ENCODE measurements at places on chromosomes 11 and 22.

- no peak for DNase-seq
These were observed 7.2 kb upstream of the TPCN2 start for GRCh38 chr11:69041516-69041915.

DNA sequence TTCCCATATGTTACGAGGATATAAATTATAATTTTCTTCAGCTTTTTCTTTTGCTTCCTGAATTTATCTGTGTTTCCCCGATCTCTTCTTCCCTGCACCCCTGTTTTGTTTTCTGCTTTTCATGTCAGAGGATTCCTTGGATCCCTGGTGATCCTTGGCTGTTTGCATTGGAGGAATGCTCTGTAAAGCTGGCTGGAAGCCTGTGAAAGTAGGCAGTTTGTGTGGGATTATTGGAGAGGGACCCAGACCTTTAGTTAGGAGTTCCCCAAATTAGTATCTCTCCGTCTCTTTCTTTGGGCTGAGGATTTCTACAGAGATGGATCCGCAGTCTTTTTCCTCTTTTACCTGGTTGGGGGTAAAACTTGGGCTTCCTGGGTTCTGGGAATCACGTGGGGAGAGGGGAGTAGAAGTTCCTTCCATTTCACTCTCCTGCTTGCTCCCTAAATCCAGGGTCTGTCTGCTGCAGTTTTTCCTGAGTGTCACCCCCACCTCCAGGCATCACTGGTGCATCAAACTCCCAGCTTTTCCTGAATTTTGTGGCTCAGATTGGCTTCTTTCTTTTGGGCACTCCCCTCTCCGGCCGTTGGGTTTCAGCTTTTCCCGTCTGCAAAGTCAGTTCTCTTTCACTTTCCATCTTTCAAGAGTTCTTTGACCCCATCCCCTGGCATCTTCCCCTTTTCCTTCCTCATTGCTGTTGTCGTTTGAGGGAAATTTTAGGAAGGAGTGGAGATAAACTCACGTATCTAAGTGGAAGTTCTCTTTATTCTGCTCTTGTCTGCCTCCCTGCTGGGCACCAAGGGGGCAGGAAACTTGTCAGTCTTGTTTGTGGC, 79.1 kb upstream of the ALX4 start:
- DNase-seq, result no peak

DNA sequence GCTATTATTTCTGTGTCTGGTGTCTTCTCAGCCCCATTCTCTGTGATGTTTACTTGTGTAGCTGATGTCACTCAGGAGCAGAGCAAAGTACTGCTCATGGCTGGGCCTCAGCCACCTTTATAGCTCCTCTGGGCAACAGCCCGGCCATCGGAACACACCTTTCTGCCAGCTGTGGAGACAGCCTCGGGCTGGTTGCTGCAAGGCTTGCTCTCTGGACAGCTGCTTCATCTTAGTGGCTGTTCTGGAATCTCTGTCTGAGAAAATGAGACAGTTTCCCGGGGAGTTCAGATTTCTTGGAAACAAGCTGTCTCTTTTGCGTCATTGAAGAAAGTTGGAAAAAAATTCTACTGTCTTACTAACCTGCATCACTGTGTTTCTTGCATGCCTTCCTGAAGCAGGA, 20.0 kb downstream of the THY1 start:
- no peak for DNase-seq

- DNase-seq, result no peak
These were observed 1.9 kb upstream of the RFPL3 start for GRCh38 chr22:32355760-32356159.

DNA sequence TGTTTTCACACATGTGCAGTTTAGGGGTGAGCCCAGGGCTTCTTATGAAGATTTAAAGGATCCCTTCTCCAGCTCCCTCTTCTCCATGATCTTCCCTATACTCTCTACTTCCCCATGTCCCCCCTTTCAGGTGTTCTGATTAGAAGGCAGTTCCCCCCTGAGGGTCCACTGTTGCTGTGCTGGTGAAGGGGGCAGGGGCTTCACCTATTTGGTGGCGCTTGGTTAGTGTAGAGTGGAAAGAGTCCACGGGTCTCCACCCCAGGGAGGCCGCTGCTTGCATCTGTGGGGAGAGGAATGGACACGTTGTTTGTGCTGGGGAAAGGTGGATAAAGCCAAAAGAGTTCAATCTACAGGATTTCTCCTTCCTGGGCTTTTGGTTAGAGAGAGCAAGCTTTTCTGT, 49.3 kb downstream of the BCR start:
- DNase-seq, result no peak

DNA sequence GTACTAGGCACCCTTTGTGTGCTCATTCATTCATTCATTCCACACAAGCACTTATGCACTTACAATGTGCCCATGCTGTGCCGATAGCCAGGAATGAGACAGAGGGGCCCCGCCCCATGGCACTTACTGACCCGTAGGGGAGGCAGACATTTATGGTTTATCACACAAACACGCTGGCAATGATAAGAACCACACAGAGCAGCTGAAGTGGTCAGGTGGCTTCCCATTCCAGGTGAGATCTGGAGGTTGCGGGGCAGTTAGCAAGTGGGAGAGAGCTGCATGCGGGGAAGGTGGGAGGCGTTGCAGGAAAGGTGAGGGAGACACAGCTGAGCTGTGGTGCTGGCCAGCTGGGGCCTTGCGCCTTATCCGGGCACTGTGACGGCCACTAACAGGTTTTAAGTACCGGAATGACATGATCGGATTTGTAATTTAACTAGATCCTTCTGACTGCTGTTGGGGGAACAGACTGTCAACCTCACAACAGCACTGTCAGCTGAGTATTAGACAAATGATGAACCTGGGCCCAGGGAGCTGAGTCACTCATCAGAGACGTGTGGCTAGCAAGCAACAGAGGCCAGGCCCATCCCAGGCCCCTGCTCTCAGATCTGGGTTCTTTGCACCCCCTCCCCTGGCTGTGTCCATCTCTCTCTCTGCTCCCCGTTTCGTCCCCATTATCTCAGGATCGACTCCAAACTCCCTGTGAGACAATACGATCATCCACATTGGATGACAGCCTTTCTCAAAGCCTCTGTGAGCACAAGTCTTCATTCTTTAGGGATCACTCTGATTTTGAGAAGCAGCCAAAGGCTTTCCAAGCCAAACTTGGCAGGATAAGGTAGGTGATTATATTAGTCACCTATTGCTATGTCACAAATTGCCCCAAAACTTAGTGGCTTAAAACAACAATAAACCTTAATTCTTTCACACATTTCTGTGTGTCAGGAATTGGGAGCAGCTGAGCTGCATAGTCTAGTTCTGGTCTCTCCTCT, 28.4 kb downstream of the RASD2 start:
- DNase-seq, result no peak

DNA sequence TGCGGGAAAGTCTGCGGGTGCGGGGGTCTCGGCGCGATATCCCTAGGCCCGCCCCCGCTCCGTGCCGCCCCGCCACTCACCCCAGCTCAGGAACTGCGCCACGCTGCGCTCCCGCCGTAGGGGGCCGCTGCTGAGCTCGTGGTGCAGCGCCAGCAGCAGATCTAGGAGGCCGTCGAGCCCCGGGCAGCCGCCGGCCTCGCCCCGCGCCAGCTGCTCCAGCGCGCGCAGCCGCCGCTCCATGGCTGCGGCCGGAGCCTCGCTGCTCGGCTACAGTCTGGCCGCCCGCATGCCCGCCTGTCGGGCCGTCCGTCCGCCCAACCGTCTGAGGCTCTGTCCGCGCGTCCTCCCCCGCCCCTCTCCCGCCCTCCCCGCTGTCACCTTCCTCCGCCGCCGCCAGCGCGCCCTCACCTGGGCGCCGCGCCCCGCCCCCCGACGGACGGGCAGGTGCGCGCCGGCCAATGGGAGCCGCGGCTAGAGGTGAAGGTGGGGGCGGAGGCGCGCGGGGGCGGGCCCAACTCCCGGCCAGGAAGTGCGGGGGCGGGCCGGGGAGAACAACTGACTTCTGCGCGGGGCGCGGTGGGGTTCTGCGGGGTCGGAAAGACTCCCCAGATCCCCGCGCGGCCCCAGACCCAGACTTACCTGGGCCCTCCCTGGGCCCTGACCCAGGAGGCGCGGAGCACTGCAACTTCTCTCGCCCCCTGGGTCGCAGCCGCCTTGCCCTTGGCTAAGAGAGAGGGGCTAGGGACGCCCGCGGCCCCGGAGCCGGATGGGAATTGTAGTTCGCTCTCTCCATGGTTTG, at the start of gene CDC42BPG:
TSS of gene CDC42BPG (minus strand) at position 324 of the 799 bp plus-strand sequence. CDS start at position 240, 84 bp downstream.
- peak; percentile 57 for DNase-seq

GRCh38 chr22:36296690-36297089, 43.8 kb downstream of the APOL1 start:
- no peak for DNase-seq

DNA sequence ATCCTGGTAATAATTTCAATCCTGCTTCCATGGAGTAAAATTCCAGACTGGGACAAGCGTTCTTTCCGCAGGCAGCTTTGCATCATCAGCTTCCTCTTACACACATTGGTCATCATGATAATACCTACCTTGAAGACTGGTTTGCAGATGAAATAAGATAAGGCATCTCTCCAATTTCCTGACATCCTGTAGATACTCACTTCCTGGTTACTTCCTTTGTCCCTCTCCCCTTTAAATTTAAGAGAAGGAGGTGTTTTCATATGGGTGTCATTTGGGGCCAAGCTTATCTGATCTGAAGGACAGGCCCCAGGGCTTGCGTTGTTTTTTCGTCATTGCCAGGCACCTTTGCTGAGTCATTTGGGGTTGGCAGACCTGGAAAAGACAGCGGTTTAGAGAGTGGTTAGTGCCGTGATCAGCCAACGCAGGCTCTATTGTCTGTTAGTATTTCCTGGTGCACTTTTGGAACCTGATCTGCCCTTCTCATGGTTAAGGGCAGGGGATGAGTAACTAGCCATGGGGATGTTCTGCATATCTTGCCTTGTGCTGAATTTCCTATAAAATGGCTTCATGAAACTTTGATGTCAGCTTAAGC, 24.1 kb downstream of the GRAMD1B start:
- peak; percentile 61 for DNase-seq

- DNase-seq, result no peak
These were observed 12.1 kb upstream of the FCHSD2 start for GRCh38 chr11:73154178-73154577.

GRCh38 chr22:42270176-42270509, 310 bp downstream of the TCF20 start:
- no peak for DNase-seq

DNA sequence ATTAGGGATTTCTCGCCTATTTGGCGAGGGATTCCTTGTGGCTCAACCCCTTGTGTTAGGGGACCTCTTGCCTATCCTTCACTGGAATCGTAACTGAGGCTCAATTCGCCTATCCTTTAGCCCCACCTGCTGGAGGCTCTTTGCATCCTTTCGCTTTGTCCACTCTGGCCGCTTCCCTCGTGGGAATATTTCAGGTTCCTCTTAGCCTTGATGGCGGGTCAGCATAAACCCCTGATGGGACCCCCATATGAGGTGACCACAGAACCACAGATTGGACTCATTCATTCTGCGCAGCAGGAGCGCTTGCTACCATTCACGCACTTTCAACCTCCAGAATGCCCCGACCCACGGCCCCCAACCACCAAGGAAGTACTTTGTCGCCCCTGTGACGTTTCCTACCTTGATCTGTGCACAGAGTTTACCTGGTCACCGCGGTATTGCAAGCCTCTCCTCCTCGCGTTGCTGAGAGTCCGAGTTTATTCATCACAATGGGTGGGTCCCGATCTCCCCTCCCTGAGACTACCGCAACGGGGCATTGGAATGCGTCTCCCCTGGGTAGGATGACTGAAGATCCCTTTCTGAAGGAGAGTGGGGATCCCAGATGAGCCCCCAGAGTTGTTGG, at the start of gene OR52N2:
TSS of gene OR52N2 (plus strand) at position 425 of the 622 bp plus-strand sequence. CDS start 11,412 bp downstream, outside the sequence.
- DNase-seq, result peak; percentile 53

DNA sequence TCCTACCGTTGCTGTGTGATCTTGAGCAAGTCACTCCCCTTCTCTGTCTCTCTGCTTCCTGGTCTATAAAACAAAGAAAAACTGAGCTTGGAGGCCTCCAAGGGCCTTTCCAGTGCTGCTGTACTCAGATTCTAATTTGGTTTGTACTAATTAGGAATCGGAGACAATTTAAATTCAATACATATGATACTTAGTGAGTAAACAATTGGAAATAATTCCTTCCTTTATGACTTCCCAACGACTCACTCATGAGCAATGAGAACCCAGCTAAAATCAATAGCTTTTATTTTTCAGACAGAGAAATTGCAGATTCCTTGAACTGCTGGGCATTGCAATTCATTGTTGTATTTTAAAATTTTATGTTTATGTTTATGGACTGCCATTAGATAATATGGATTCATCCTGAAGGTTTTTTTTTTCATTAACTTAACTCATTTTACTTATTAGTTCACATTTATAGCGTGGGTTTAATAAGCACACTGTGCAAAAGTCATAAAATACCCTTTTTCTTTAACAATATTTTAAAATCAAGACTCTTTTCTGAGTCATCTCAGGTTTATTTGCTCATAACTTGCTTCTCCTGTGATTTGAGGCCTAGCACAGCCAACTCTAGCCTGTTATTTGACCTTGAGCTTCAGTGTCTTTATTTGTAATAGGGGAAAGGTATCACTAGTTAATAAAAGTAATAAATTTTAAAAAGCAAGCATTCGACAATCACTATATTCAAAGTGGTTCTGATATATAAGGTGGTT, 95.8 kb downstream of the TP53I11 start:
- no peak for DNase-seq

GRCh38 chr11:18172666-18173065, at the start of gene MRGPRX4:
Gene MRGPRX4, plus strand, starts transcription at chr11:18172837. Its CDS starts 420 bp downstream, at chr11:18173257.
- no peak for DNase-seq

- DNase-seq, result no peak
These were observed 89.9 kb upstream of the LDLRAD3 start for GRCh38 chr11:35853971-35854370.

GRCh38 chr22:43319661-43320486, 23.3 kb downstream of the SCUBE1 start:
- no peak for DNase-seq

- no peak for DNase-seq
These were observed 349.1 kb upstream of the PITPNB start for GRCh38 chr22:28268171-28268570.

DNA sequence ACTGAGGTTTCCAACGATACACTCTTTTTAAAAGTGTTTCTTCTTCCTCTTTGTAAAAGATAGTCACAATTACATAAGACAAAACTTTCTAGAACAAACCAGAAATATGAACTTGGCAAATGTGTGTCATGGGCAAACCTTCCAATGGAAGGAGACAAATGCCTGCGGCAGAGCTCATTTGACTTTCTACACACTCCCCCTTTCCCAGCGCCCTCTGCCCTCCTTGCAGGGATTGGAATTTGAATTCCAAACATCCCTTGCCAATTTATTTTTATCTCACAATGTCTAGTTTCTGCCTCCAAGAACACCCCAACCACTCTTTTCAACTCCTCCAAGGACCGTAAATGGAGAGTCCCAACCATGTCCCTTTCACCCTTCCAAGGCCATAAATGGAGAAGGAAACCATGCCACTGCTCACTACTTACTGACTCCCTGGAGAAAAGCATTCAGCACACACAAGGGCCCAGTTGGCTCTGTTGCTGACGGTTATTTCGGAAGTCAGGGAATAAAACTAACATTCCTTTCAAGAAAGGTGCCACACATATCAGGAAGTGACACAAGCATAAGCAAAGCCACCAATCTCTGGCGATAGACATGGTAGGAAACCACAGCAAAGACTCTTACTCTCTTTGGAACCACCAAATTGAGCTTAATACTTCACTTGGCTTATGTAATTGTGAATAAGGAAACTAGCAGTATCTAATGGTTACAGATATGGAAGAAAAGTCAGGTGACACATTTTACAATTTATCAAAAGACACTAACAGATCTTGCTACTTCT, 15.0 kb upstream of the ESAM start:
- DNase-seq, result no peak

GRCh38 chr22:42655693-42656092, 6.5 kb upstream of the CYB5R3 start:
- no peak for DNase-seq

GRCh38 chr11:66072518-66072917, 2.4 kb downstream of the PACS1 start:
- DNase-seq, result no peak

GRCh38 chr11:93622043-93622442, 39.4 kb upstream of the CEP295 start:
- no peak for DNase-seq

- no peak for DNase-seq
These were observed 35.1 kb downstream of the ARHGAP1 start for GRCh38 chr11:46665356-46665755.
